T-helper 17 cell (primary cell): ENCODE measurements at places on chromosomes 7 and 10.

DNA sequence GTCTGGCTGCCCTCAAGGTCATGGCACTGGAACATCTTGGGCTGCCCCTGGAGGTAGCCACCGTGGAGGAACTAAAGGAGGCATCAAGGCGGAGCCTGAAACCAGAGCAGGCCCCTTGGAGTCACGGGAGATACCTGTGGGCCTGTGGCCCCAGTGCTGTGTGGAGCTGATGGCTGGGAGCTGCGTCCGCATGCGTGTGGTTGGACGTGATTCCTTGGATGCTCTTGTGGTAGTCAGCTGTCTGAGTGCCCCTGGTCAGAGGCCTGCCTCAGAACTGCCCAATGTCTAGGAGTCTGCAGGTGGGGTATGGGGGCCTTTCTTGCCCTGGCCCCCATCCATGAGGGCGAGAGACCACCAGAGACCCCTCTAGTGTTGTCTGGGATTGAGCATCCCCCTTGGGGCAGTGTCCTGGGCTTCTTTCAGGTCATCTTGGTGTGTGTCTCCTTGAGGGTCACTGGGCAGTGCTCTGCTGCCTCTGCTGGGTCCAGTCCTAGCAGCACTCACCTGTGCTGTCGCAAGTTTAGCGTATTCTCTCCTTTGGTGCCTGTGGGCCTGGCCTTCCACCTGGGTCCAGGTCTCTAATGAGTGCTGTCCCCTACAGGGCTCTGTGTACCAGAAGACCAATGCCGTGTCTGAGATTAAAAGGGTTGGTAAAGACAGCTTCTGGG, 8.1 kb downstream of the PGAM2 start:
- no peak for DNase-seq

DNA sequence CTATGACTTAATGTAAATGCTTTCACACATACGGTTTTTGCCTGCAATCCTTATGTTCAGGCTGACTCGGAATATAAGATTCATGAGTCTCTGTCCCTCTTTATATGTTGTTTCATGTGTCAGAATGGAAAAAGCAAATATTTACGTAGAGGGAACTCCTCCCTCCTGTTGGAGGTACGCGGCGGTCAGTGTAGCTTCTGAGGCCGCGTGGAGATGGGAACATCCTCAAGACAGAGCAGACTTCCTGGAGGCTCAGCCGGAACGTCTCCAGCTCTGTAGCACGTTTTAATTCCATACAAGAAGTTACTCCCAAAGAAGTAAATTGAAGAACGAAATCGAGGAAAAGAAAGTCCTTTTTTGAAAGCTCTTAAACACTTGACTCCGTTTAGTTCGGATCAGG, 248.3 kb downstream of the EBF3 start:
- DNase-seq, result no peak

- DNase-seq, result no peak
Observed at GRCh38 chr10:99393036-99393435, 37.4 kb downstream of the GOT1 start.

DNA sequence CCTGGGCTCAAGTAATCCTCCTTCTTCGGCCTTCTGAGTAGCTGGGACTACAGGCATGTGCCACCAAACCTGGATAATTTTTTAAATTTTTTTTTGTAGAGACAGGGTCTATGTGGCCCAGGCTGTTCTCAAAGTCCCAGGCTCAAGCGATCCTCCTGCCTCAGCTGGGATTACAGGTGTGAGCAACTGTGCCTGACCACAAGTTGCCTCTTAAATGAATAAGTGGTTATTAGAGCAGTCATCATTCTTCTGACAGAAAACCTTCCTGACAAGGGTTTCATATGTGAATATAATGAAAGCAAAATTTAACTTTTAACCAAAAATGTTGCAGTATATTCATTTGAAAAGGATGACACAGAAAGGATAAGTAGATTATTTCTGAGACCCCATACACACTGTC, 532.5 kb downstream of the GRM8 start:
- DNase-seq, result no peak

GRCh38 chr10:62008946-62009345, 107.4 kb downstream of the ARID5B start:
- no peak for DNase-seq

DNA sequence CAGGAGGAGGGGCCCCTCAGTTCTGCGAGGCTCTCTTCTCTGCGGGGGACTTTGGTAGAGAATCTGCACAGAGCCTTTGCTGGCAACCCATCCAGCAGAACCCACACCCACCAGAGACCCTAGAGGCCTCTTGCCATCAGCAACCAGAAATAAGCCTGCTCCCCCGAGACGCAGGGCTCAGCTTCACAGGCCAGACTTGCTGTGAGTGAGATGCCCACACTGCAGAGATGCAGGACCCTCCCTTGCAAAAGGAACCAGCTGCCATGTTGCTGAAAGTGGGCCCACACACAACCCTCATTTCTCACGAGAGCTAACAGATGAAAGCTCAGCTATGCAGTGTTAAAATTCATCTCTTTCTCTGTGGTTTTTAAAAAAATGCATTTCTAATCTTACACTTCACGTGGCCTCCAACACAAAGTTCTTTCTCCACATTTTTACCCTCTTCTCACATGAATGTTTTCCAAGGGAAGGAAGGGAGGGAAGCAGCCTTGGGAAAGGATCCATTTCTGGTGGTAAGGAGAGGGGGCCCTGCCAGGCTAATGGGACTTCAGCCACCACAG, 171.6 kb downstream of the CCDC3 start:
- DNase-seq, result no peak

DNA sequence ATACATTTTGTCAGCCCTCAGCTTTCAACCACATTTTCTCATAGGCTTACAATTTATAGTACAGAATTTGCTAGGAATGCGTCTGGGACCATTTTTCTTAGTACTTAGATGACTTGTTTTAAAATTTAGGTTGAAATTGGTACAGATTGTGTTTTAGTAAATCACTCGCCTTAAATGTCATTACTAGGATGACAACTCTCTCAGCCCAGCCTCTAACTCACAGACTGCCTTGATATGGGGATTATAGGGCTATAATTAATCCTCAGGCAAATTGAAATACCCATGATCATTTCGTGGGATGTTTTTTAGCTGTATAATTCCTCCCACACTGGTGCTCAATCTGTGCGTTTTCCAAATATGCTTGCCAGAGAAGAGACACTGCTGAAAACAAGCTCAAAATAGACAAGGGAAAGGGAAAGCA, 299.7 kb upstream of the AKR1E2 start:
- DNase-seq, result no peak

DNA sequence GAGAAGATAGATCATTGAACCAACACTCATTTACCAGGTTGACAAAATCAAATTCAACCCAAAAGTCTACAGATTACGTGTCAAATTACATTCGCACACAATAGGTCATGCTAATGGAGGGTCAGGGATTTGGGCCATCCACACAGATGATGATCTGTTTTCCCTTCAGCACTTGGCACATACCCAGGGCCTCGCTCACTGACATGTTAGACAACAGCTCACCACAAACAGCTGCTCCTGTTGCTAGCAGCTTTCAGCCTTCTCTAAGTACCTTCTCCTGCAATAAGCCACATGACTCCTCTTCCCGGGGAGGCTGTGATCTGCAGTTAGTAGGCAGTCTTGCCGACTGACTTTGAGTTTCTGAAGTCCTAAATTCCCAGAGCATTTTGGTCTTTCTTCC, 18.4 kb downstream of the NKX2-3 start:
- DNase-seq, result no peak

GRCh38 chr7:2148189-2148588, 84.6 kb downstream of the MAD1L1 start:
- DNase-seq, result no peak

- no peak for DNase-seq
Observed at GRCh38 chr7:134176037-134176350, 48.9 kb downstream of the LRGUK start.

GRCh38 chr10:129914960-129915359, 49.1 kb downstream of the EBF3 start:
- DNase-seq, result no peak

DNA sequence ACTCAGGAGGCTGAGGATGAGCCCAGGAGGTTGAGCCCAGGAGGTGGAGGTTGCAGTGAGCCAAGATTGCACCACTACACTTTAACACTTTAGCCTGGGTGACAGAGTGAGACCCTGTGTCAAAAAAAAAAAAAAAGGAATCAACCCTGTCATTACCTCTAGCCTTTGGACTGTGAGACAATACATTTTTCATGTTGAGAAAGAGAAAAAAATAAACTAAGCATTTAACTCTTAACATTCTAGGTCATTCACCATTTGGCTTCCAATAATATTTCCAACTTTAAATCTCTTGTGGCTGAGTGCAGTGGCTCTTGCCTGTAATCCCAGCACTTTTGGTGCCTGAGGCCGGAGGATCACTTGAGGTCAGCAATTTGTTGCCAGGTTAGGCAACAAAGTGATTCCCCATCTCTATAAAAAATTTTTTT, 41.9 kb upstream of the TPST1 start:
- DNase-seq, result no peak

DNA sequence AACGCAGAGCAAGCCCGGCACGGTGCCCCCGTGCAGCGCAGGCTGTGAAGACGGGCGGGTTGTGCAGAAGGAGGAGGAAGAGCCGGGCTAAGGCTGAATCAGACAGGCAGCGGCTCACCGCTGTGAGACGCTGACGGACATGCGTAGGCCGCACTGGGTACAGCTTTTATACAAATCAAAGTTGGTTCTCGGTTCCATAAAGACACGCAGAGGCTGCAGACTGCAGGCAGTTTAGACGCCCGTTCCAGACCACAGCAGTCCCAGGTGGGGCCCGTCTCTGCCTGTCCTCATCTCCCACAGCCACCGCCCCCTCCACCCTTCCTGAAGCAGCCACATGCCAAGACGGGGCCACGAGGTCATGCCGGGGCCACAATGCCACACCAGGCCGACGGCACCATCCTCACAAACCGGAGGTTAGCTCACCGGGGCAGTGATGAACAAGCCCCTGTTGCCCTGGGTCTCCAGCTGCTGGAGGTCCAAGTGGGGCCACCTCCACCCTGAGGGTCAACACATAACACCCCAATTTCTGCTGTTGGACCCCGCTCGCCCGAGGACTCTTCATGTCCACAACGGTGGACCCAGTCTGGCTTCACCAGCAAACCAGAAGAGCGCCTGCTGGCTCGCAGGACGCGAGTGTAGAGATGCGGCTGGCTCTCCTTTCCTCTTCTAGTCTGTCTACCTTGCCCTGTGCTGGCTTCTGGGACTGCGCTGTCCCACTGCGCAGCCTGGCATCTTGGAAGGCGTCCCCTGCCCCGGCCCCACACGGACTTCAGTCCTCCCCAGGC, 227.2 kb downstream of the ELFN1 start:
- DNase-seq, result no peak

GRCh38 chr10:25815236-25815635, 118.8 kb upstream of the MYO3A start:
- DNase-seq, result no peak

DNA sequence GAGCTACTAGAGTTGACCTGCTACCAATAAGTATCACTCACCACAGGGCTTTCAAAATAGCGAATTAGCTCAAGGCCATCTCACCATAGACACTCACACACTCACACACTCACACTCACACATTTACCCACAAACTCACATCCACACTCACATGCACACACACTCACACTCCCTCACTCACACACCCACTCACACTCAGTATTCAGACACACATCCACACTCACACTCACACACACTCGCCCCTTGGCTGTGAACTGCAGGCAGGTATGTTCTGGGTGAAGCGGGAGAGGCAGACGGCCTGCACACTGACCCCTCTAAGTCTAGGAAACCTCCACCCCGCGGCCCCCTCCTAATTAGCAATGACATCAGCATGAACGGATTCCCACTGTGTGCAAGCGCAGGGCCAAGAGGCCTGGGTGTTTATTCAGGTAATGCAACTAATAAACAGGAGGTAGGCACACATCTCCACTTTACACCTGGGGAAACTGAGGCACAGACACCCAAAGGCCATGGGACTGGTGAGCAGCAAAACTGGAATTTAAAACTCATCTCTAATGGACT, 94.6 kb downstream of the ADARB2 start:
- DNase-seq, result no peak

DNA sequence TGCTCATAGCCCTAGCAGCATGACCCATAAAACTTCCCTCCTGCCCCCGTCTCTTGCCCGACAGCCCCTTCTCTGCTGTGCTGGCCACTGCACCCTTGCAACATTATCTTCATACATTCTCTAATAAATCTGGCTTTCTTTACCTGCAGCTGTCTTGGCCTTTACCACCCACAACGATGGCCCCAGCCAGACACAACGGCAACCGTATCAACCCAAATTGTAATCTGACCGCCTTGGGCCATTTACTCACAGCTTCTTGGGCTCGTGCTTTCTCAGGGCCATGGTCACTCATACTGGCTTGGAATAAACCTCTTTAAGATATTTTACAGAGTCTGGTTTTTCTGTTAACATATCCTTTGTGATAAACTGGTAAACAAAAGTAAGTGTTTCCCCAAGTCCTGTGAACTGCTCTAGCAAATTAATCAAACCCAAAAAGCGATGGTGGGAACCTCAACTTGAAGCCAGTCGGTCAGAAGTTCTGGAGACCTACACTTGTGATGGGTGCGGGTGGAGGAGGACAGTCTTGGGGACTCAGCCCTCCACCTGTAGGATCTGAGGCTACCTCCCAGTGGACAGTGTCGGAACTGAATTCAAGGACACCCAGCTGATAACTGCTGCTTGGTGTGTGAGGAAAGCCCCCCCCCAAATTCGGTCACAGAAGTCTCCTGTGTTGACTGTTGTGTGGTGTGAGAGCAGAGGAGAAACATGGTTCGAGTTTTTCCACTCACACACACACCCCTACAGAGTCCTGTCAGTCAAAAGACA, 87.6 kb upstream of the ATP6V0A4 start:
- no peak for DNase-seq

DNA sequence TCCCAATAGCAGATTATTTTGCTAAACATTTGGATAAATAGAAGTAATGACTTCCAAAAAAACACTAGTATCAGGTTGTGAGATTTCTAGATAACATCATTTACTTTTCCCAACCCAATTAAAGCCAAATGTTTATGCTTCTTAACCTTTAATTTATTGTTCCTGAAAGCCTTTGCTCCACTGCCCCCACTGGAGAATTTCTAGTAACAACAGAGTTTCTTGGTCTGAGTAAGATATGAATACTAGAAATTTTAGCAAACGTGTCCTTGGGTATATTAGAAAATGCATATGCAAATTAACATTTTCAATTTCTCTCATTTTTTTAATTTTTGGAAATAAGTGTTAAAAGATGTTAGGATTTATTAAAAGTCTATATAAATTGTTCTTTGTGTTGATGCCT, 958.0 kb upstream of the PHF14 start:
- DNase-seq, result no peak

GRCh38 chr7:93838966-93839365, 51.6 kb downstream of the TFPI2 start:
- no peak for DNase-seq

DNA sequence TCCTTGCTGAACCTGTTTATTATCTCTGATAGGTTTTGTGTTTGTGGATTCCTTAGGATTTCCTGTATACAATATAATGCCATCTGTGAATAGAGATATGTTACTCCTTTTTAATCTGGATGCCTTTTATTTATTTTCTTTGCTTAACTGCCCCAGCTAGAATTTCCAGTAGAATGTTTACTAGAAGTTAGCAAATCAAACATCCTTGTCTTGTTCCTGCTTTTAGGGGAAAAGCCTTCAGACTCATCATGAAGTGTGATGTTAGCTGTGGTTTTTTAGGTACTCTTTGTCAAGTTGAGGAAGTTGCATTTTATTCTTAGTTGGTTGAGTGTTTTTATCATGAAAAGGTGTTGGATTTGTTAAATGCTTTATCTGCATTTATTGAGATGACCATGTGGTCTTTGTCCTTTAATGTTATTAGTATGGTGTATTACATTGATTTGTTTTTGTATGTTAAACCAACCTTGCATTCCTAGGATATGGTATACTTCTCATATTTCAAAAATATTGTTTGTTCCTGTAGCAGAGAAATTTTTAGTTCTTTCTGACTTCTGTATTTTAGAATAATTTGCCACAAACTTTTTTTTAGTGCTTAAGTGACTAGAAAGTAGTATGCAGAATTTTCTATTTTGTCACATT, 24.3 kb downstream of the PPP2R2D start:
- no peak for DNase-seq
